ENCODE measurements at places on chromosomes 4 and X.

DNA sequence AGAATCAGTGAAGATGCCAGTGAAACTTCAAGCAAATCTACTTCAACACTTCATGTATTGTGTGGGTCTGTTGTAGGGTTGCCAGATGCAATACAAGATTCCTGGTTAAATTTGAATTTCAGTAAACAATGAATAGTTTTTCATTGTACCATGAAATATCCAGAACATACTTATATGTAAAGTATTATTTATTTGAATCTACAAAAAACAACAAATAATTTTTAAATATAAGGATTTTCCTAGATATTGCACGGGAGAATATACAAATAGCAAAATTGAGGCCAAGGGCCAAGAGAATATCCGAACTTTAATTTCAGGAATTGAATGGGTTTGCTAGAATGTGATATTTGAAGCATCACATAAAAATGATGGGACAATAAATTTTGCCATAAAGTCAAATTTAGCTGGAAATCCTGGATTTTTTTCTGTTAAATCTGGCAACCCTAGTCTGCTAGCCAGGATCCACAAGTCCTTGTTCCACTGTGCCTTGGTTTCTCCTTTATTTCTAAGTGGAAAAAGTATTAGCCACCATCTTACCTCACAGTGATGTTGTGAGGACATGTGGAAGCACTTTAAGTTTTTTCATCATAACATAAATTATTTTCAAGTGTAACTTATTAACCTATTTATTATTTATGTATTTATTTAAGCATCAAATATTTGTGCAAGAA is 2.3 kb downstream of the CXCL8 start:
- no peak for DNase-seq

DNA sequence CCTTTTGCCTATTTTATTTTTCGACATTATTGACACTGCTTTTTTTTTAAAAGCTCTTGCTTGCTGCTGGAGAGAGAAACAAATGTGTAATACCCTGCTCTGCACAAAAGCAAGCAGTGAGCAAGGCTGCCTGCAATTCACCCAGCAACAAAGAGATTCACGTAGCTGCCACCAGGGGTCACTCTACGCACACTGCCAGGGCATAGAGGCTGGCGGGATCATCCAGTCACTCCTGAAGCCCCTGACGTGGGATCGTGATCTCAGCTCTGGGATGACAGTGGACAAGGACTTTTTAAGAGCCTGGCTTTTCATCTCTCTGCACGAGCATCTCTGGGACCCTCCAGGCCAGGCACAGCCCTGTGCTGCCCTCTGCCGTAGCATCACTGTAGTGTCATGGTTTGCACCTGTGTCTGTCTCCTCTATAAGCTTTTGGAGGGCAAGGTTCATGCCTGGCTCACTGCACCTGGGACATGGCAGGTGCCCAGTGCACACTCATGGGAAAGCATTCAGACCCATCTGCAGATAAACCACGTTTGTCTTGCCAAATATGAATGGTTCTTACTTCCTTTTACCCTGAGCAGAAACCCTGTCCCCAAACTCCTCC is 19.8 kb downstream of the C4orf50 start:
- DNase-seq, result no peak

DNA sequence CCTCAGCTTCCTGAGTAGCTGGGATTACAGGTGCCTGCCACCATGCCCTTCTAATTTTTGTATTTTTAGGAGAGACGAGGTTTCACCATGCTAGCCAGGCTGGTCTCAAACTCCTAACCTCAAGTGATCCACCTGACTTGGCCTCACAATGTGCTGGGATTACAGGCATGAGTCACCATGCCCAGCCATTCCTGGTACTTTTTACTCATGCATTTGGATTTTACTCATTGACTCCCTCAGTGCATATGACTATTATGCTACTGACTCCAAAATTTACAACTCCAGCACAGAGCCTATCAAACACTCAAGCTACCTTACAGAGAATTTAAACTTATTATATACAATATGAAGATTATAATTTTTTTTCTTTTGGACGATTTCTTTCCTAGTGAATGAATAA is 199.9 kb downstream of the CXXC4 start:
- DNase-seq, result no peak

GRCh38 chr4:102524691-102525090 is 23.5 kb downstream of the NFKB1 start:
- no peak for DNase-seq

GRCh38 chr4:31088600-31089230 is 368.5 kb downstream of the PCDH7 start:
- no peak for DNase-seq

DNA sequence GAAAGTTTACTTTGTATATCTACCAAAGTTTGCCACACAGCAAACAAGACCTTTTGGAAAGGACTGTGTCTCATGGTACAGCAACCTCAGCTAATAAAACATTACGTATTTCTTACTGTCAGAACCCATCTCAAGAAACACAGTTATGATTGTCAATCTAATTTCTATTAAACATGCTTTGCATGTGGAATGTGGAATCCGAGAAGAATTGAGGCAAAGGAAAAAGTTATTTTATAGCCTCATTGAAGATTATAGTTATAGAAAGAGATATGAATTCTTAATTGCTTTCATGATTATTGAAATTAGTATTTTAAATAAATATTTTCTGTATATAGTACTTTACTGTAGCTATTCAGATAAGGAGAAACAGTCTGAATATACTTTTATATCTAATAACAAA is 5.4 kb downstream of the PCDH7 start:
- DNase-seq, result no peak

DNA sequence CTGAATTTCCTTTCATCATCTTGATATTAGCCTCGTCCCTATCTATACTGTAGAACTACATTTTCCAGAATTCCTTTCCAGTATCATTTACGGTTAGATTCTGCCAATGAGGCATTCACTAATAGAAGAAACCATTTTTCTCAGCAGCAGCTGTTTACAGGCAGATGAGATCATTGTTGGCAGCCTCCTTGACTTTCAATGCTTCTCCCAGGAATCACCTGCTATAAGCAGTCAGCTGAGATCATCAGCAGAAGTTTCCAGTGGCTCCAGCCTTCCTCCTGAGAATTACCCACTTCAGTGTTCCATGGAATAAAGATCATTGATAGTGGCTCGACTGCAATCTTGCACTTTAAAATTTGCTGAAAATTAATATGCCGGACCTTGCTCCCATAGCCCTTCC is 157.3 kb upstream of the TET2 start:
- DNase-seq, result no peak

DNA sequence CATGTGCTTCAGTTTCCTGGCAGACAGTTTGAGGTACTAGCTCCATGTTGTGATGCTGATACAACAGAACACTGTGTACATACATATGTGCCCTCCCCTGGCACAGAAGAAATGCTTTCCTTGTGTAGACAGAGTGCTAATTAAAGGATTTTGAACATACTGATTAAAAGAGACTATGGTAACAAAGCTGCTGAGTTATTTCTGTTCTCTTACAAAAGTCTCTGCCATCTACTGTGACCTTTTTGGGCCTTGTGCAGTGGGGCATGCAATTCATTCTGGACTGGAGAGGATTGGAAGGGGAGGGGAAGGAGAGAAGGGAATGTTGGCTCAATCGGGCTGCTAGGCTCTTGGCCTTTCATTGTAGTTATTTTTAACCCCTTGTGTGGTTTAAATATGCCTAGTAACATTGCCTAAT is 6.0 kb downstream of the PDLIM5 start:
- no peak for DNase-seq

Measured in stimulated activated CD8-positive, alpha-beta memory T cell treated with anti-CD3 and anti-CD28 coated beads, Interleukin-7, amount 100 ng/mL, for 48 hours (primary cell).